Stimulated activated effector memory CD8-positive, alpha-beta T cell treated with anti-CD3 and anti-CD28 coated beads, Interleukin-12 subunit alpha, Interleukin-12 subunit beta, amount 100 ng/mL, for 72 hours (primary cell): ENCODE measurements at places on chromosomes 3 and 15.

GRCh38 chr15:69713726-69714559 lies 261.3 kb downstream of the RPLP1 start:
- DNase-seq = peak; percentile 85

DNA sequence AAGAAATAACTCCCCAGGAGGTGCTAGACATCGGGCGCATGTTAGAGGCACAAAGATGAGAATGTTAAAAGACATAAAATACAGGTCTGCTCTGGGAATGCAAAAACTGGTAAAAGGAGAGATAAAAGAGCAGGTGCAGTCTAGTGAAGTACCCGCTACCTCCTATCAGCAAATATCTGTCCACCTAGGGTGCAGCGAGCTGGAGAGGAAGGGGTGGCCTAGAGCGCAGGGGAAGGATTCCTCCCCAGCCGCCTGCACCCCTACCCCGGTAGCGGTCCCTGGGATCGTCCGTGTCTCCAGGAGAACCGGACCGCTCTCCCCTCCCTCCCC lies 237 bp upstream of the ZNF662 start:
- DNase-seq = no peak

GRCh38 chr3:143604402-143605185 lies 243.7 kb downstream of the SLC9A9 start:
- DNase-seq = no peak

GRCh38 chr3:108124337-108125152 lies 33.7 kb upstream of the CD47 start:
- DNase-seq = peak; percentile 41

DNA sequence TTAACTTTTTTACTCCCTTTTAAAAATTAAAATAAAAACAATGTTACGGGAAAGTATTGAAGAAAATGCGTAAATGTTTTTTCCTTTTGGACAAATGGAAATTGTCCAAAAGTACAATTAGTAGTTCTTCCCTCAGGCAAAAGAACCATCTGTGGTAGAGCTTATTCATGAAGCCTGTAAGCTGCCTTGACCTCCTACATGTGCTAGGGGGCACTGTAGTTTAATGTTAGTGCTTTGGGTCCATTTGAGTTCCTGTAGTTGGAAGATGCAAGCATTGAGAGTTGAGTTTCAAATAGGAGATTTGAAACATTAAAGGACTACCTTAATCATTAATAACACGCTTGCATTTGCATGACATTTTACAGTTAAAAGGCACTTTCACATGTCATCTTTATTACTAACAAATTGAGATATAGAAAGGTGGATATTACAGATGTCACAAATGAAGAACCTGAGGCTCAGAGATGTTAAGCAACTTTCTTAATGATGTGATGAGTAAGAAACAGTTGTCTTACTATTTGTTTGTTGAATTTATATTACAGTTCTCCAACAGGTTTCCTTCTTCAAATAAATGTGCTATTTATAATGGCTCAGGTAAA lies 1.8 kb upstream of the ZNF385D start:
- DNase-seq = no peak

GRCh38 chr3:38640661-38641452 lies 8.6 kb downstream of the SCN5A start:
- no peak for DNase-seq

- no peak for DNase-seq
Measured at GRCh38 chr3:172156586-172156955, 117.2 kb downstream of the FNDC3B start.

DNA sequence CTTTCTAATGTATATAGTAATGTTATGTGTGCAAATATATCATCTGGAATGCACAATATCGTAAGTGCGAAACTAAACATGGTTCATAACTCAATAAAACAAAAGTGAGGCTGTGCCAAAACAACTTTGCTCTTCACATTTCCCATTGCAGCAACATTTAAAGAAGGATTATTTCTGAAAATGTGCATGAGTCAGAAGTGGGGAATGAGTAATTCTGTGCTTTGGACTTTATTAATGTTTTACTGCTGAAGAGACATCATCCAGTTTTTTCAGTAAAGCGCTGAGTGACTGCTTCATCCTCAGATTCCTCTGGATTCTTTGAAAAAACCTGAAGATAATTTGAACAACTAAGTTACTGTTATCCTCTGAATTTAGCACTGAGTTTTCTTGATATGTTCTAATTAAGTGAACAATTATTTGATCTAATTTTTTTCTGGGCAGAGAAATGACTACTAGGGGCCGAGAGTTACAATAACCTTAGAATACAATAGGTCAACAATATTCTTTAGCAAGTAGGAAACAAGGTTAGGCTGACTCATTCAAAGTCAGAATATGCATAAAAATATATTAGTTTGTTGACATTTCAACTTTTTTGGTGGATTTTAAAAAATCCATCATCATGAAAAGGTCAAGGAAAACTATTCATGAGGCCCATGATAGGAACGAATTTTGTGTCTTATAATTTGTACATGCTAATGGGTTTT lies 20.0 kb upstream of the PLCL2 start:
- DNase-seq = no peak

GRCh38 chr3:182795389-182795782 lies 2.1 kb downstream of the ATP11B start:
- peak; percentile 56 for DNase-seq

DNA sequence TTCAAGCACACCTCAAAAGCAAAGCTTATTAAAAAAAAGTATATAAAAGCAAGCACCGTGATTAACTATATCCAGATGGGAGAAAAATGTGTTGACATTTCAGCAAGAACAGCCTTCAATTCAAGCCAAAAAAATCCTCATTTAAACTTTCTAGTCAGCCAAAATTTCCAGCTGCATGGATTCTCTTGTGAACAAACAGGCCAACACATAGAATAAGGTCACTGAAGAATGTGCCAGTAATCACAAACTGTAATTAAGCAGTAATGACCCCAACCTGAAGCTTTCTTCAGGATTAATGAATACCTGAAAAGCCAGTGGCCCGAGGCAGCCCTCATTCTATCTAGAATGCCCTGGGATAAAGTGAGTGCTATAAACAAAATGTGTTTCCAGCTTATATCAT lies 130.7 kb upstream of the KCNMB2 start:
- no peak for DNase-seq

DNA sequence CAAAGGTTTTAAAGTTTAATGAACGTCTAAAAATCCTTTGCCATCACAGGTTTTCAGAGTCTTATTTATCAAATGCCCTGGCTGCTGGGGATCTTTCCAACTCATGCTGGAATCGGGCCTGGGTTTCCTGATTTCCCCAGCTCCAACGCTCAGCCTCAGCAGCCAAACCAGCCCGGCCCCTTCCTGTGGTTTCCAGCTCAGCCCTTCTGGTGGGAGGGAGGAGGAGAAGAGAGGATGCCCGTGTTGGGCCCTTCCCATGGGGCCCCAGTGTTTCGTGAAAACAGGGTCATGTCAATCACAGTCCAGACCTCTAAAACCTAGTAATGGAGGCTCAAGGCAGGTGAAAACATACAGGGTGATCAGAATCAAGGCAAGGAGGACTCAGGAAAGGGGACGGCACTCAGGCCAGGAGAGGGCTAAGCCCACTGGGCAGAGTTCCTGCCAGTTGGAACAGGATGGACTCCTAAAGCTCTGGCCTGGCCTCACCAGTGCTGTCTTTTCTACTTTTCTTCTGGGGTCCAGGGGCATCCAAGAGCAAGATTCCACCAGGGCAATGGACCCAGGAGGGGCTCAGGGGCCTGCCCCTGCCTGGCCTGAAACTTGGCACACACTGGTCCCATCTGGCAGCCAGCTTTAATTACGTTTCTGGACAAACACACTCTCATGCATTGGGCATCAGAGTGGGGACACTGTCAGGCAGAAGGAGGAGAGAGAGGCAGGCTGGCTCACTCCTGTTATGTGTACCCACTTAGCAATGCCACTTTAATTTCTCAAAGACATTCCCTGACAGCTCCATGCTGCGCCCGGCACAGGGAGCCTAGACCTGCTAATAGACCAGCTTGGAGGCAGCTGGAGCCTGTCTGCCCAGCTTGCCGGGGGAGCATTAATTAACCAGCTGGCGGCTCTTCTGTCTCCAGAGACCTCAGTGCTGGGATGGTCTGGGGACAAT lies 194.6 kb downstream of the FAM43A start:
- no peak for DNase-seq

GRCh38 chr15:38847666-38848065 lies 283.1 kb upstream of the RASGRP1 start:
- DNase-seq = no peak

GRCh38 chr3:187849016-187849654 lies 103.9 kb upstream of the BCL6 start:
- DNase-seq = no peak

- no peak for DNase-seq
Measured at GRCh38 chr3:95586754-95587153, 1227.6 kb upstream of the EPHA6 start.

DNA sequence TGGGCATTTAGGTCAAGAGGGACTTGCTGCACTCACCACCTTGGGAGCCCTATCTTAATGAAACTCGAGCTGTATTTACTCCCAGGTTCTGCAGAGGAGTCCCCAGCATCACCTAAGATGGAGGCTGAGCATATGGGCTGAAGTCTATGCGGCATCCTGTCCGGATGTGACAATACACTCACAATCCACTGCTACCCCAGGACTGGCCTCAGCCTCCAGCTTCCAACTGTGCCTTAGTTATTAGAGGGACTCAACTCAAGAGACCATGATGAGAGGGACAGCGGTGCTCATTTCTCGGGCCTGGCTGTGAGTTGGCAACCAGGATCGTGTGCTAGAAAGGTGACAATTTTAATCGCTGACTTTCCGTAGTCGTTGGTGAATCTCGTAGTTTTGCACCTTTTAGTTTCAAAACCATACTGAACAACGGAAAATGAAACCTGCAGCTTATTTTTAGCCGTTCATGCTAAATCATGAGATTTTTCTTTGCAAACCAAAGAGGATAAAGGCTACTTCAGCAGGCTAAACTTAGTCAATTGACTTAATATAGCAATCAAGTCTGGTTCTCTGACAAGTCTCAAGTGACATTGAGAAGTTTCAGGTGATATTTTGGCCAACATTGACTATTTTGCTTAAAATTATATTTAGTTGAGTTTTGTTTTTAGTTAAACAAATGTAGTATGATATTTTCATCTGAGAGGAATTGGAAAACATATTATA lies 11.1 kb downstream of the ZBTB38 start:
- DNase-seq = peak; percentile 78

DNA sequence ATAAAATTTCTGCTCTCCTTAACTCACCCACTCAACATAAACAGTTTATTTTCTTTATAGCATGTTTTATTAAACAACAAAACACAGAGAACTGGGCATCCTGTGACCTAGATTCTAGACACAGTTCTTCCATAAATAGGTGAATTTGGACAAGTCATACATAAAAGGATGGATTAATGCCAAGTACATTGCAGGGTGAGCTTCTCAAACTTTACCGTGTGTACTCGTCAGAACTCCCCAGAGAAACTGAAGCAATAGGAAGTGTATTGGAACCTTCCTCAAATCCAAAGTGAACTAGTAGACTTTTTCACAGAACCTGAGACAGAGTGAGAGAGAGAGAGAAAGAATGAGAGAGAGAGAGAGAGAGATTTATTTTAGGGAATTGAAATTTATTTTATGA lies 139.7 kb downstream of the CD47 start:
- DNase-seq = no peak

DNA sequence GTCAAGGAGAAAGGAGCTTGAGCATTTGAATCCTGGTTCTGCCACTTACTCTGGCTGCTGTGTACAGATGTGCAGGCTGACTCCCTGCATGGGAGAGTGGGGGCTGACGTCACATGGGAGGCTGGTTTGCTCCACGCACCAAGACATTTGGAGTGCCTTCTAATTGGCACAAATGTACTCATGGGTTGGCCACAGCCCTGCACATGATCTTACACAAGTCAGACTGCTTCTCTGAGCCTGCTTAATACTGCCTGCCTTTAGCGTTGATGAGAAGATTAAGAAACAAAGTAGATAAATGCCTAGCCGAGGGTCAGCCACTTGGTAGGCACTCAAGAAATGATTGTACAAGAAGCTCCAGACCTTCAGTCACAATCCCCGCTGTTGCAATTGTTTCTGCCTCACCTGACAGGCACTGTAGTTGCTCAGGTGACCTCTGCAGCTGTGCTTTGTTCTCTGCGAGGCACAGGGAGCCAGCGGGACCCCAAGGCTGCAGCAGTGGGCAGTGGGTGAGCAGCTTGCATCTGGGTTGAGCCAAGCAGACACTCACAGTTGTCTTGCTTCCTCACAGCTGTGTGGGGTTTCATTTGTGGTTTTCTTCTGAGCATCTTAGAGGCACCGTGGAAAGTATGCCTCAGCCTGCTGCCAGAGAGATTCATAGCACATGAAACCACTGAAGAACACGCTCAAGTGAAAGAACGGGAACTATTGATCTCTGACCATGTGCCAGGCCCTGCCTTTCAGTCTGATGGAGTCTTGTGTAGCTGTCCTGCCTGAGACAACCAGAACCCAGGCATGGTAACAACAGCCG lies 33.1 kb downstream of the GRK7 start:
- DNase-seq = peak; percentile 54

DNA sequence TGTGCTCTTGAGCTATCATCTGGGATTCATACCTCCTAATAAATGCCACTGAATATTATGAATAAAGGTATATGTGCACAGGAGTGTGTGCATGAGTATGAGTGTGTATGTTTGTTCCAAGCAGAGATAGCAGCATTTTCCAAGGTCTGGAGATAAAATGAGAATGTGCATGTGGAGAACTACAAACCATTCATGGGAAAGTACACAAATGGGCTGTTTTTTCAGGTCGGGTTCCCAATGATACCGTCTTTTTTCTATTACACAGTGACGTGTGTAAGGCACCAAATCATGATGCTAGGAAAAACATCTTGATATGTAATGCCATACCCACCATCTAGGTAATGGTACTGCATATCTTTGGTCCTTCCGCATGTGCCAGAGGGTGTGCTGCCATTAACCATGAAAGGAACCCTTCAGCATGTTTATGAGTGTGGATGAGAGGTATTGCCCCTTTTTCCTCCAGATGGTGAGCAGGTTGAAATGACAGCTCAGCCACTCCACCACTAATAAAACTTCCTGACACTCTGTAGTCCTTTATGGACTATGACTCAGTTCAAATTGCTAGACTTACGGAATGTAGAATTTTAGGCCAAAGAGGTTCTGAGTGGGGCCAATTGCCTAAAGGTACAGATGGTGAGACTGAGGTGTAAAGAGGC lies 36.4 kb upstream of the COPB2 start:
- no peak for DNase-seq

GRCh38 chr15:34360298-34360697 lies 6.7 kb downstream of the LPCAT4 start:
- DNase-seq = no peak

DNA sequence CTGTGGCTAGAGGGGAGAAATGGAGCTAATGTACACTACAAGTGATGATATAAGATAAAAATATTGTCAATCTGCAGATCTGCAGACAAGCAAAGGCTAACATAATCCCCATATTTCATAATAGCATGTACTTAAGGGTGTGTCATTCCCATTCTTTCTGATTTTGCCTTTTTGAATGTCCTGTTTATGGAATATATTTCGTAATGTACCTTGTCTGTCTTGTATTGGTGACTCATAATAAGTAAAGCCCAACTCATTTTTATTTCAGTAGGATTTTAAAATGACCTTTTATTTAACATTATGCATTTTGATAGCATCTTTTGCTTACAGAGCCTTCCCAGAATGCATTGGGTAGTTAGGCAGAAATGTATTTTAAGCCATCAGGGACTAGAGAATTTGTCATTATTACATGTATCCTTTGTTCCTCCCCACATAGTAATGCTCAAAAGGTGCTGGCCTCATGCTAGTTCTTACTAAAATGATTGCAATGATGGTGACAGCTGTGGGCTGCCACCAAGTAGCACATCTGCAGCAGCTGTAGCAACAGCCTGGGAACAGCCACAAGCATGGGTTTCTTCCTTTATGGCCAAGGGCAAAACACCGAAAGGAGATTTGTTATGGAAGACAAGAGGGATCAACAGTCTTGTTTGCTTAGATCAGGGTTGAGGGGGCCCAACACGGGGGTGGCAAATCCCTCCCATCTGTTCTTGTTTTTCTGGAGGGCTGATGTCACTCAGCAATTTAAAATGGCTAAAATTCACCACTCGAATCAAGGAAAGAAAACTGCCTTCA lies 188.5 kb downstream of the CADPS start:
- no peak for DNase-seq
